Vein endothelial cell (primary cell): ENCODE measurements at places on chromosomes 4 and X. TPM values are rescaled to one million over a fixed set of nuclear protein-coding genes. Genes with fewer than 3 reads are reported as not detected.

Gene FAAH2
- total RNA-seq: 0.33 and 0.96 TPM in 2 replicates

Gene APLN
- total RNA-seq: 237 and 274 TPM in 2 replicates

Gene RHOXF1
- not detected in 2 replicates for total RNA-seq

Gene KCTD8
- total RNA-seq: 2.8 and 2.9 TPM in 2 replicates

Gene ZAR1
- 0.19 TPM in 1 of 2 replicates, not detected in the other for total RNA-seq

Gene RAP1GDS1
- total RNA-seq: 59.8 and 77.6 TPM in 2 replicates

Gene C4orf50
- not detected in 2 replicates for total RNA-seq

Gene RHOXF2B
- total RNA-seq: 1.3 TPM in 1 of 2 replicates, not detected in the other

Gene SRPX2
- 39.4 and 129 TPM in 2 replicates for total RNA-seq

Gene PSMD10
- 98.3 and 108 TPM in 2 replicates for total RNA-seq

Gene SMIM31
- total RNA-seq: not detected in 2 replicates

Gene DCHS2
- 0.19 TPM in 1 of 2 replicates, not detected in the other for total RNA-seq

Gene SLC2A9
- total RNA-seq: 0.38 and 1.3 TPM in 2 replicates

Gene UGT2A3
- not detected in 2 replicates for total RNA-seq

Gene ELOVL6
- total RNA-seq: 2.3 and 7.4 TPM in 2 replicates

Gene ANOS1
- total RNA-seq: 0.76 and 4.2 TPM in 2 replicates

Gene EXOC1L
- not detected in 2 replicates for total RNA-seq

Gene BRS3
- total RNA-seq: not detected in 2 replicates

Gene GNRHR
- total RNA-seq: not detected in 2 replicates

Gene CDKL2
- 0.29 and 0.65 TPM in 2 replicates for total RNA-seq

Gene DMD
- 4.7 and 14.7 TPM in 2 replicates for total RNA-seq
